ENCODE measurements at places on chromosomes 1 and 21. TPM values are rescaled to one million over a fixed set of nuclear protein-coding genes. Genes with fewer than 3 reads are reported as not detected.

Gene CD34
- 22.5 TPM for total RNA-seq

Gene DNASE2B
- total RNA-seq = 3.2 TPM

Gene GPR25
- total RNA-seq = not detected

Gene LRRC38
- 2.4 TPM for total RNA-seq

GRCh38 chr1:155120253-155120652 is 7.4 kb upstream of the EFNA1 start:
- no peak for DNase-seq

DNA sequence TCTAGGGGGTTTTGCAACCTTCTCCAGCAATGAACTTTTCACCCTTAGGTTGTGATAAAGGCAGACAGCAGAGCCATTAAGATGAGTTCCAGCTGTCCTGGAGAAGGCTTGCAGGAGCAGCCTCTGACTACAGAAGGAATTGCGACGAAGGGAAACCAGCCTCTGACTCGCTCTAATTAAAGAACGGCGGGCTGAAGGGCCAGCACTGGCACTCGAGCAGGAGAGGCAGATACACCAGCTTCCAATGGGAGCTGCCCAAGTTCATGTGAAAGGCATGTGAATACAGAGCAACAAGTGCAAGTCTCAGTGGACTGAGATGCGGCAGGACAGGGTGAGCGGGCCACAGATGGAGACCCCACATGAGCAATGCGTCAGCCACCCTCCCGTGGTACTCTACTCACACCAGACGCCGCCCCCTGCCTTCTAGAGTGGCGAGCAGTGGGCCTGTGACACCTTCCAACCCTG is 15.7 kb downstream of the RCC2 start:
- no peak for DNase-seq

DNA sequence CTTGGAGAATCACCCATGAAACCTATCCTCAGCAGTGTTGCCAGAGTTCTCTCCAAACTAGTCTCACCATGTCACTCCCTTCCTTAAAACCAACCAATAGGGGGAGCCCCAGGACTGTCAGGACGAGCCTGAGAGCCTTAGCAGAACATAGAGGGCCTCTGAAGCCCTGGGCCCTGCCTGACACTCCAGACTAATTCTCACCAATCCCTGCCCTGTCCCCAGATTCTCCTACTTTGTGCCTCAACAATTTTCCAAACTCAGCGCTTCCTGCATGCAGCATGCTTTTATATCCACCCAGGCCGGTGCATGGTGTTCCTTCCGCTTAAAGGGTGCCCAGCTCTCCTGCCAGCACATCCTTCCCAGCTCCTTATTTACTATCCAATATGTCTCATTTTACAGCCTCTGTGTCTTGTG is 42.7 kb downstream of the HSD3B1 start:
- peak; percentile 27 for DNase-seq

DNA sequence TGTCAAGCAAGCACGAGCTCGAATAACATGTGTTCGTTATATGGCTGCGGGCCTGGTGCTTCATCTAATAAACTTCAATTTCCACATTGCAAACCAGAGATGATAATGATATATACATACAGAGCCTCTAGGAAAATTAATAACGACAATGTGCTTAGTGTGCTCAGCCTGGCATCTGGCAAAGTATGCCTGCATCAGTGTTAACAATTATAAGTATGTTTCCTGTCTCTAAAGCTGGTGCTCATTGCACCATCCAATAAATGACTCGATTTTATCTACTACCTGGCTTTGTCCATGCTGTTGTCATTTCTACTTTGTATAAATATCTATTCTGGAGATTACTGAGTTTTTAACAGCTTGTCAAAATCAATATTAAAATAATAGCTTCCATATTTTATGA is 1402.6 kb downstream of the MRPL39 start:
- no peak for DNase-seq

DNA sequence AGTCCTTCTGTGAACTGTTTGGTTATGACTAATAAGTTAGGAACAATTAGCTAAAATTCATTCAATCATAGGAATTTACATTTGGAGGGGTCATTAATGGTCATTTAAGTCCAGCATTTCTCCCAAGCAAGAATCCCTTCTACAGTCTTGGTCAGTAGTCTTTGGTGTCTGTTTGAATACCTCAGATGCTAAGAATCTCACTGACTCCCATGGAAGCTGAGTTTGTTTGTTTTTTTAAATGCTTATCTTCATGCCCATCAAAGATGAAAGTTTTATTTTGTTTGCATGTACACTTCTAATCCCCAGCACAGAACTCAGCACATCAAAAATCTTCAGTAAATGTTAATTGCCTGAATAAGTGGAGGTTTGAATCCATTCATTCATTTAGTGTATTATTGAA is 41.3 kb upstream of the SLC44A3 start:
- no peak for DNase-seq

DNA sequence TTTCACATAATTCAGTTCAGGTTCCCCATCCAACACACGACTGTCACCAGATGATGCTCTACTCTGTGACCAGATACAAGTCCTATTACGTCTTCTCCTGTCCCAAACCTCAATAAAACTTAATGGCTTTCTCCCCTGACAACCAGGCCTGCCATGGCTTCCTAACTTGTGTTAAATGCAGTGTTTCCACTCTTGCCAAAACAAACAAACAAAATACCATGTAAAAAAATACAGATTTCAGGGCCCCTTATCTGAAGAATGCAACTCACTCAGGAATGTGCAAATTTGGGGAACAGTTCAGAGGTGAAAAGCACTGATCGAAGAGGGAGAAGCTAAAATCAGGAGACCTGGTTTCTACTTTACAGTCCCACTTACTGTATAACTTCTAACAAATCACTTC is 863 bp upstream of the NUF2 start:
- DNase-seq = no peak

DNA sequence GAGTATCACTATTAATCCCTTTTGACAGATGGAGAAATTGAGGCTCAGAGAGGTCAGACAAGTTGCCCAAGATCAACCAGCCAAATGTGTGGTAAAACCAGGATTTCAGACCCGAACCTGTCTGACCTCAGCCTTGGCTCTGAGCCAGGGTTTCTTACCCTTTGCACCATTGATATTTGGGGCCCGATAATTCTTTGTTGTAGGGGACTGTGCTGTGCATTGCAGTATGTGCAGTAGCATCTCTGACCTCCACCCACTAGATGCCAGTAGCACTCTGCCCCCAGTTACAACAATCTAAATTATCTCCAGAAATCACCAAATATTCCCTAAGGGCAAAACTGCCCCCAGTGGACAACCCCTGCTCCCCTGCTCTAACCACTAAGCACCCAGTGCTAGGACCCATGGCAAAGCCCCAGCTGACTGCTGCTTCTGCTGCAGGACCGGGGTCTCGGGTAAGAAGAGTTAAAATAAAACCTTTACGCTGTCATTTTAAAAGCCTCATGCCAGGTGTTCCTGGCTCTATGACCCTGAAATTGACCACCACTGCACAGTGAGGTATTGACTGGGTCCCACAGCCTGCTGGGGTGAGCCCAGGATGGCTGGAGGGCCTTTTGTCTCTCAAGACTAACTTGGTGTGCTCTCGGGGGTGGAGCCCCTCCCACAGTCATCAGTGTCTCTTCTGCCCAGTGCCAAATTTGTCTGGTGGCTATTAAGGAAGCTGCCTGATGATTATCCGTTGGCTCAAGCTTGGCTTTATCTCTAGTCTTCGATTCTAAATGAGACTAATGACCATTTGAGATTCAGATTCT is 5.6 kb upstream of the MAN1C1 start:
- no peak for DNase-seq

DNA sequence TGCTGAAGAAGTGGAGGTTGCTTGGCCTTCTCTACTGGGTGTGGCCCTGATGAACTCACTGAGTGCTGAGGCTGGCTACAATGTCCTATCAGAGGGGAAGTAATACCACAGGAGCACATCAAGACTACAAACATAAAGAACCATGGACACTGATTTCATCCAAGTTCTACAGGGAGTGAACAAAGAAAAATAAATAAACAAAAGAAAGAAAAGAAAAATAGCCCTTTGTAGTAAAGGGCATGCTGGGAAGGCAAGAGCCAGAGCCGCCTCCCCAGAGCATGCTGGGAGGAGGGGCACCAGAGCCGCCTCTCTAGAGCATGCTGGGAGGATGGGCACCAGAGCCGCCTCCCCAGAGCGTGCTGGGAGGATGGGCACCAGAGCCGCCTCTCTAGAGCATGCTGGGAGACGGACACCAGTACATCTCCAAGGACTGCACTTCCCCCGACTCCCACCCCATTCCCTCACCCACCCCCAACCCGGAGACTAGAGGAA is 65.9 kb downstream of the LAMC2 start:
- DNase-seq = no peak

GRCh38 chr1:226945106-226945857 is 5.2 kb downstream of the COQ8A start:
- no peak for DNase-seq
